ENCODE measurements at places on chromosomes 5 and 9. TPM values are rescaled to one million over a fixed set of nuclear protein-coding genes. Genes with fewer than 3 reads are reported as not detected.
A peak's percentile ranks its signal among the peaks of the same experiment; 100 is the strongest.

DNA sequence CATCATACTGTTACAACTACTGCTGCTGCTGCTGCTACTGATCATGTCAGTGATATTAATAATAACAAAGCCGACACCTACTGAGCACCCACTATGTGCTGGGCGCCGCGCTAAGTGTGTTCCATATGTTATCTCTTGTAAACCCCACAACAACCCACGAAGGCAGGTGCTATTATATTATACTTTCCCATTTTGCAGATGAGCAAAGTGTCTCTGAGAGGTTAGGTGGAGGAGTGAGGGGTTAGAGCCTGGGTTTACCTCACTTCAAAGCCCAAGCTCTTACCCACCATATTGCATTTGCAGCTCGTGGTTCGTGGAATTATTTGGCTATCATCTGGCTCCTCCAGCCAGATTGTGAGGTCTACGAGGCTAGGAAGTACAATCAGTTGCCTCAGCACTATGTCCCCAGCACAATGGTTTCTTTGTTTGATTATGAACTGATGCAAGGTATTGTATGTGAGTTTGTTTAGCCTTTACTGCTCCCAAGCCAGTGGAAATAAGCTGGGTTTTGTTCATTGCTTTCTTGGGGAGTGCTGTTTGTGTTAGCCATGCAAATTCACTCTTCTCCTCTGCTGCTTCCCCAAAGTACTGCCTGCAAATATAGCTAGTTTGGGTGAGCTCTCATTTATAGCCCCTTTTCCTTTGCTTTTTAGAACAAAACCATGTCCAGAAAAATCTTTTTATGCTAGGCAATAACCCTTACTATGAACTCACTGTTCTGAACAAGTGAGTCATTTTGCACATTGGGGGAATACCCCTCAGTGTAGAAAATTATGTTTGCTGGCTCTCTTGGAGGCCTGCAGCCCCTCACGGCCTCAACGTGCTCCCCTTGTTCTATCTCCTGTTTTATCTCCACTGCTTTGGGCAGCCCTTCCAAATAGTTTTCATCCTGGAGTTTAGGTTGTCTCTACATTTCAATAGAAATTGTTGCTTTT is 47.9 kb downstream of the ALG2 start:
- no peak for DNase-seq

SLC1A1 gene
- polyA plus RNA-seq = 0.23 TPM

IER5L gene
- polyA plus RNA-seq = 8.9 TPM

SCGB3A2 gene
- polyA plus RNA-seq = not detected

TCF7 gene
- polyA plus RNA-seq = 2.3 TPM

GRCh38 chr5:107380654-107381053 is 290.1 kb downstream of the EFNA5 start:
- DNase-seq = no peak

DNA sequence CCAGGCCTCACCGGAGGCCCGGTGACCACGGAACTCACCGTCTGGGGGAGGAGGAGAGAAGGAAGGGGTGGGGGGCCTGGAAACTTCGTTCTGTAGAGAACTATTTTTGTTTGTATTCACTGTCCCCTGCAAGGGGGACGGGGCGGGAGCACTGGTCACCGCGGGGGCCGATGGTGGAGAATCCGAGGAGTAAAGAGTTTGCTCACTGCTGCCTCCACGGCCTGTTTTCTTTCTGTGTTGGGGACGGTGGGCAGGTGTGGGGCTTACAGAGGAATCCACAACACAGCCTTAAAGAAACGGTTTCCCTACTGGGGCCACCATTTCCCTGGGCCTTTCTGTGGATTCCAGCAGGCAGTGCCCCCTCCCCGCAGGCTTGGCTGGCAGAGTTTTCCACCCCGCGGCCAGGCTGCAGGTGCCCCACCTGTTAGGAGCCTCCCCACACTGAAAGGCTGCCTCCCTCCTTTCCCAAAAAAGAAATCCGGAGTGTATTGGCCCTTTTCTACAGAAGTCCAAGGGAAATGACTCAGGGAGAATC is 80.8 kb downstream of the NTNG2 start:
- no peak for DNase-seq

GRCh38 chr5:138824924-138825863 is 49.9 kb downstream of the LRRTM2 start:
- peak; percentile 61 for DNase-seq

TMC1 gene
- polyA plus RNA-seq = not detected

DNA sequence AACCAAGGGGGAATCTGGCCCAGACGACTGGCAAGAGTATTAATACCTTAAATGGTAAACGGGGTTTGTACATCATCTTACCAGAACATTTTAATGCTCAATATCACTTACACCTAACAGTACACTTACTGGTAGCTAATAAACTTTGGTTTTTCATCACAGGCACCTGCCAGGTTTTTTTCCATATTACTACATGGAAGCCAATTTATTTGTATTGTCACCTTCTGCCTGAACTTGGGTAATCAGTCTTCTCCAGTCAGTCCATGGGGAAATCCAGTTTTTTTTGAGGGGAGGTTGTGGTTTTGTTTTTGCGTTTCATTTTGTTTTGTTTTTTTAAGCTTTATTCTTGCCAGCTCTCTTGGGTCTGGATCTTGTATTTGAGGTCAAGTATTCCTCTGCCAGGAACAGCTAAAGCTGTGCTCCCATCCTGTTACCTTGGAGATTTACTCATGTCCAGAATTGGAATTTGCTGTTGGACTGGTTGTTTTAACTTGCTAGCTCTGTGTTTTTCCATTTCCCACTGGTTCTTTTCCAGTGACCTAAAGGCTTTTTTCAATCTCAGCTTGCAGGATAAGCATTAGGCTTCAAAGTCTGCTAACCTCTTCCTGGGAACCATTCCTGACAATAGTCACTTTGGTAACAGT is 11.1 kb upstream of the NADK2 start:
- DNase-seq = no peak

DNA sequence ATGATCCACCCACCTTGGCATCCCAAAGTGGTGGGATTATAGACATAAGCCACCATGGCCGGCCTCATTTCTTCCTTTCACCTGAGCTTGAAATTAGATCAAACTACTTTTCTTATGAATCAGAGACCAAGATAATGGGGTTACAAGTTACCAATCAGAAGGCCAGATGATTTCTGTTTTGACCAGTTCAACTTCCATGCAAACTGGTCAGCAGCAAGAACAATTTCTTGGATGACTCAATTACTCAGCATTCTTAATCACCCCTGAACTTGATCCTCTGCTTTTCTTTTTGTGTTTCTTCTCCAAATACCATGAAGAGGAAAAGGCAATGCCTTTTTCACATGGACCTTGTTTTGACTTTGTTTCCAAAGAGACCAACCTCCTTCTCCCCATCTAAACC is 10.0 kb upstream of the PLIN2 start:
- no peak for DNase-seq

DNA sequence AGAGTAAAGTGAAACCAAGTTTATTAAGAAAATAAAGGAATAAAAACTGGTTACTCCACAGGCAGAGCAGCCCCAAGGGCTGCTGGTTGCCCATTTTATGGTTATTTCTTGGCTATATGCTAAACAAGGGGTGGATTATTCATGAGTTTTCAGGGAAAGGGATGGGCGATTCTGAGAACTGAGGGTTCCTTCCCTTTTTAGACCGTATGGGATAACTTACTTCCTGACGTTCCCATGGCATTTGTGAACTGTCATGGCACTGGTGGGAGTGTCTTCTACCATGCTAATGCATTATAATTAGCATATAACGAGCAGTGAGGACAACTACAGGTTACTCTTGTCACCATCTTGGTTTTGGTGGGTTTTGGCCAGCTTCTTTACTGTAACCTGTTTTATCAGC is 323.9 kb upstream of the PTGER4 start:
- DNase-seq = no peak

DNA sequence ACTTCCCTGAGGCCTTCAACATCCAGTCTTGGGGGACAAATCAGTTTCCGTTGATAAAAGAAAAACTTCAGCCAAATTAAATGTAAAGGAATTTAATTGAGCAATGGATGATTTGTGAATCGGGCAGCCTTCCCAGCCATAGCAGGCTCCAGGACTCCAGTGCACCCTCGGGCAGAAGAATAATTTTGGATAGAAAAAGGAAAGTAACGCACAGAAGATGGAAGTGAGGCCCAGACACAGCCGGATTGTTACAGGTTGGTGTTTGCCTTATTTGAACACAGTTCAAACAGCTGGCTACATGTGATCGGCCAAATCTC is 19.1 kb downstream of the MRPL36 start:
- DNase-seq = no peak

GRCh38 chr9:21720758-21721157 is 81.7 kb upstream of the MTAP start:
- no peak for DNase-seq

- no peak for DNase-seq
These were observed 54.5 kb downstream of the ZNF366 start for GRCh38 chr5:72452515-72453245.
